ENCODE measurements at places on chromosomes 7 and 10.

DNA sequence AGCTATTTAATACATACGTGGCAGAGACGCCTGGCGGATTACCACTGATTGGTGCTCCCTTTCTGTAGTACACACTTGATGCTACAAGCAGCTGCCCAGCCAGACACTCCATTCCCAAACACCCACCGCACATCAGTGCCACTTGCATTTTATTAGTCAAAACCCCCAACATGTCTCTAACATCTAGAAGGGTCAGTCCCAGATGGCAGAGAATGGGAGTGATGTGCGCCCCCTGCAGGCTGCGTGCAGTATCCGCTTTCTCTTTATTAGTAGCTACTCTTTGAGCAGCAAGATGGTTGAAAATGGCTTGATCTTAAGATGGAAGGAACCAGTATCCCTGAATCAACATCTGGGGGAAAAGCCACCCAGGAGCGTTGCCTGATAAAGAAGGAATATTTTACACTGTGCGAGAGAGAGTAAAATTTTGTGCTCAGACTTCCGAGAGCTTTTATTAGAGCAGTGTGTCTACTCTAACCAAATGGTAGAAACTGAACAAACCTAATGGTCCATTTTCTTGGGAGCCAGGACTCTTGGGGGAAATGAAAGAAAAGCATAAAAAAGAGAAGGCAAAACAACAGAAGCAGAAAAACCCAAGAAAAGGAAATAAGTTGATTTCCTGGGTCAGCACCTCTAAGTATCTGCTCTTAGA is 78.3 kb downstream of the ST8SIA6 start:
- no peak for DNase-seq

- DNase-seq, result no peak
These were observed 13.9 kb downstream of the ADK start for GRCh38 chr10:74164716-74165529.

DNA sequence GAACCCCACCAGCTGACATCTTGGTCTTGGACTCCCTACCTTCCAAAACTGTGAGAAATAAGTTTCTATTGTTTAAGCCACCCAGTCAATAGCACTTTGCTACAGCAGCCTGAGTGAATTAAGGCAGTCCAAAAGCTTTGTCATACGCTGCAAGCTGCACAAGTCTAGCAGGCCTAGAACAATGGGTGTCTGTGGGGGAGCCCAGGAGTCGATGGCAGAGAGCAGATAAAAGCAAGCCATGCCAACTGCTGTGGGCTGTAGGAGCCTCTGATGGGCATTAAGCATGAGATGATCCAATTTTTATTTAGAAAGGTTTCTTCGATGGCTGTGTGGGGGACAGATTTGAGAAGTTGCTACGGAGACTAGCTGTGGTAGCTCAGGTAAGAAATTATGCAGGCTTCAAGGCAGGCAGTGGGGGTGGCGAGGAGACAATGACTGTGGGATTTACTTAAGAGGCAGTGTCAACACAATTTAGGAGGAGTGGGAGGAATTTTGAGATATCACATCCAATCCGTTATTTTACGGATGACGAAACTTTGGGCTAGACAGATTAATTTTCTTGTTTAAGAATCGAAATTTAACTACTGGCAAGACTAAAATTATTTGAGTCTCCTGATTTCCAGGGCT is 110.4 kb downstream of the NRCAM start:
- no peak for DNase-seq

DNA sequence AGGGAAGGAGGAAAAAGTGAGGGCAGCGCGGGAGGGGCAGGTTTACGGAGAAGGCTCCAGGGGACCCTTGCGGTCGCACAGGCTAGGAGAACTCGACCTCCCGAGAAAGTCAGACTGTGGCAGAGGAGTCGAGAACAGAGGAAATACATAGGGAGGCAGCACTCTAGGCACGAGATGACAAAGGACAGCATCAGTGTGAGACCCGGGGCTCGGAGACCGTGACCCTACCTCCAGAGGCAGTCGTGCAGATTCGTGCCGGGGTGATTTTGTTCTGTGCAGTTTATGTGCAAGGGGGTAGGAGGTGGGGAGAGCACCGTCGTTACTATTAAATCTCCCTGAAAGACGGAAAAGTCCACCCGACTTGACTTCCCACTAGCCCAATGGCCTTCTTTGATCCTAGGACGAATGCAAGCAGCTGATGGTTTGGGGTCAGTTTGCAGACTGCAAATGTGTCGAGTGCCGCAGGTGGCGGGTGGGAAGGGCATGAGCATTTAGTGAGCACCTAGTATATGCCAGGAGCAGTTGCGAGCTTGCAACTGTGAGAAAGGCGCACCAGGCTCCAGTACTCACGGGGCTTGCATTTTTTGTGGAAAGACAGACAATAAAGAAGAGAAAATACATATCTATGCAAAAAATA is 674 bp upstream of the OSBPL3 start:
- DNase-seq, result peak; percentile 22

DNA sequence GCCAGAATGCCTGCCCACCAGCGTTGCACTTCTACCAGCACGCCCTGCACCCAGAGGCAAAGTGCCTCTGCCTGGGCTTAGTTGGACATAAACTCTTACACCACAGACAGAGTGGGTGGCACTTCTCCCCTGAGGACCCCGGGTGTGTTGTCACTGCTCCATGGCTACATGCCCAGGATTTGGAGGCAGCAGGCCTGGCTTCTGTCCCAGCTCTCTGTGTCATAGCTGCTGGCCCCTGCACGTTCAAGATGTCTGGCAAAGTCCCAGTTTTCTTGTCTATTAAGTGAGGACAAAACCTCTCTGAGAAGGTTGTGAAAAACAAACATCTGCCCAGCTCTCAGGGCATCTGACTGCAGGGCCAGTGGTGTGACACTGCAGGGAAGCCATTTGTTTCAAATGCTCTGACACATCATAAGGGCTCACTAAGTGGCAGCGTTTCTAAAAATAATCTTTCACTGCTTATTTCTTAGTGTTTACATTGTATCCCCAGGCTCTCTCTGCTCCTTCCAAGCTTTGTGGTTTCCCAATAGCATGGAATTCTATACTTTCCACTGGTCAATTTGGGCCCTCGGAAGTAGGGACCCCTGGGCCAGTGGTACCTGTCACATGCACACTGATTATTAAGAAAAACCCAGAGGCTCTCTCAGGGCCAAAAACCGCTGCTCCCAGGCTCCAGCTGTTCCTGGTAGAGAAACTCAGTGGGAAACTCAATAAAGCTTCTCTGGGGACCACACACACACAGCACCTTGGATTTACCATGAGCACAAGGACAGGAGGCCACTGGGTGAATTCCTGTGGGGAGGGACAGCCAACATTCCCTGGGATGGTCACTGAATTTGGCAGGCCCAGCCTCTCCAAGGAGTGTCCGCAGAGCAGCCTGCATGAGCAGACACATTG is 86.2 kb upstream of the ANLN start:
- no peak for DNase-seq

- DNase-seq, result no peak
These were observed 457.6 kb downstream of the LRMDA start for GRCh38 chr10:75889051-75889450.

DNA sequence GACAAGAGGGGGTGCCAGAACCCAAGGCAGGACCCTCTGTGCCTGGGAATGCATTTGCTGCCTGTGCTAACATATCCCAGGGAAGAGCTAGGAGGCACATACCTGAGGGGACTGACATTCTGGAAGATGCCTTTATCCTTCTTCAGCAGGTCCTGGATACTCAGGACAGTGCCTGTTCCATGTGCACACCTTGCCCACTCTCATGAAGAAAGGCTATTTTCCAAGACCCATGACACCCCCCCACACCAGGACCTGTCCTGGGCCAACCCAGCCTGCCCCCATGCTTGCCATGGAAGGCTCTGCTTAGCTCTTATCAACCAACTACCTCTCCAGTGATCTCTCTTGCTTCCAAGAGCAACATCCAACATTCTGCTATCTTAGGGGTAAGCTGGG is 67.2 kb upstream of the CAMK2B start:
- DNase-seq, result no peak

Measured in activated T-cell treated with anti-CD3 and anti-CD28 coated beads for 1 hour (primary cell).